NCI-H510A (cell line): ENCODE measurements at places on chromosomes 11 and 22.

DNA sequence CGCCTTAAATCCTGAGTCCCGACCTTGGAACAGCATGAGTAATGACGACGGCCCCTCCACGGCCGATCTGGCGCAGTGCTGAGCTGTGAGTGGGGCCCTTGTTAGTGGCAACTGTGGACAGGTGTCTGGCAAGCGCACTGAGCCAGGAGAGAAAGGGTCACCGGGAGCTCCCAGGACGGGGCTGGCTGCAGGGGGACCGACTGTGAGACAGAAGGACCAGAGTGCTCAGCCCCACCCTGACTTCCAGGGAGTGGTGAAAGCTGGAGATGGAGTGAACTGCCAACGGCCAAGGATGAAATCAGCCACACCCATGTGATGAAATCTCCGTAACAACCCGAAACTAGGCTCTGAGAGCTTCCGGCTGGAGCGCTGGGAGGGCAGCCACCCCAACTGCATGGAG, 228.6 kb downstream of the BRD1 start:
- DNase-seq: no peak

DNA sequence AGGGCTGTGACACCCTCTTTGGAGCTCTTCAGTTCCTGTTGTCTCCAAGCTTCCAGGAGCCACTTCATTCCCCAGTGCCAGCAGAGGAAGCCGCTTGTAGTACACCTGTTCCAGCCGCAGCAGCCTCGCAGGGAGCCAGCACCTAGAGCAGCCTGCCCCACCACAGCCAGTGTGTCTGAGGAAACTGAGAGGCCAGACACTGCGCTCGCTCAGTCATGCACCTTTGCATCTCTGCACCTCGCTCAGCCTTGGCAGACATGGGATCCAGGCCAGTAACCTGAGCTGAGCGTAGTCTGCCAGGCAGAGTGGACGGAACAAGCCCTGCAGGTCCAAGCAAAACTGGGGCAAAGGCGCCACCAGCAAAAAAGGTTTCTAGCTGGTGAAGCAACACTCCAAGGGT, 1072.1 kb downstream of the JRKL start:
- peak; percentile 6 for DNase-seq

GRCh38 chr11:134374171-134374570, 37.9 kb downstream of the B3GAT1 start:
- no peak for DNase-seq

GRCh38 chr11:115338476-115338875, 165.7 kb downstream of the CADM1 start:
- no peak for DNase-seq

GRCh38 chr22:27554106-27554811, 247.3 kb downstream of the MN1 start:
- DNase-seq: no peak

- no peak for DNase-seq
Observed at GRCh38 chr22:29032014-29032475, 29.6 kb downstream of the C22orf31 start.

- DNase-seq: no peak
Observed at GRCh38 chr22:17964643-17965042, 59.7 kb downstream of the MICAL3 start.

GRCh38 chr11:29315275-29315674, 701.6 kb downstream of the KCNA4 start:
- no peak for DNase-seq

GRCh38 chr11:106828576-106828975, 189.7 kb downstream of the GUCY1A2 start:
- no peak for DNase-seq

DNA sequence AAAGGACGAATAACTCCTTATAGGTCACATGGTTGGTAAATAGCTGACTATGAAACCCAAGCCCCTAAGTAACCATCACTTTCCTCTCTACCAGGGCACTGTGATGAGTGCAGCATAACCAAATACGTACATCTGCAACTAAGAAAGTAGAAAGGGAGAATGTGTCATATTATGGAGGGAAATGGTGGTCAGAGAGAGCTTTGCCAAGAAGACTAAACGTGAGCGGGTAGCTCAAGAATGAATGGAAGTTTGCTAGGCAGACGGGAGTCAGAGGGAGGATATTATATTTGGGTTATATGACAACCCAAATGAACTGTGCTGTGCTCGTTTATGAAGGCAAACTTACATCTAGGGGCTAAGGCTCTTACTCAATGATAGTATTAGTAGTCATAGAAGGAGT, 537.3 kb downstream of the OPCML start:
- no peak for DNase-seq

DNA sequence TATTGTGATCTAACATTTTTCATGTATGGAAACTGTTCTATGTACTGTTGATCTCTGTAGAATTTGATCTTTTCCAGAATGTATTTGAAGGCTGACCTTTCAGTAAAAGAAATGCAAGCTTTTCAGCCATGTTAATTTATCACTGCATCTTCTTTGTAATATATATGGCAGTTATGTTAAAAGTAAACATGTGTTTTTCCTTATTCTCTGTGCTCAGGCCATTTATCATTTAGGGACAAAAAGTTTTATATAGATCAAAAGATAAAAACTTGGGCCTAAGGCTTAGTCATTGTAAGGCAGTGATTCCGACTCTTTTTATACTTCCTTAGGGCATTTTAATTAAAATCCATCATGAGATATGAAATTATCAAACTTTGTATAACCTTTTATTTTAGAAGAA, 48.7 kb downstream of the KDM2A start:
- DNase-seq: no peak

DNA sequence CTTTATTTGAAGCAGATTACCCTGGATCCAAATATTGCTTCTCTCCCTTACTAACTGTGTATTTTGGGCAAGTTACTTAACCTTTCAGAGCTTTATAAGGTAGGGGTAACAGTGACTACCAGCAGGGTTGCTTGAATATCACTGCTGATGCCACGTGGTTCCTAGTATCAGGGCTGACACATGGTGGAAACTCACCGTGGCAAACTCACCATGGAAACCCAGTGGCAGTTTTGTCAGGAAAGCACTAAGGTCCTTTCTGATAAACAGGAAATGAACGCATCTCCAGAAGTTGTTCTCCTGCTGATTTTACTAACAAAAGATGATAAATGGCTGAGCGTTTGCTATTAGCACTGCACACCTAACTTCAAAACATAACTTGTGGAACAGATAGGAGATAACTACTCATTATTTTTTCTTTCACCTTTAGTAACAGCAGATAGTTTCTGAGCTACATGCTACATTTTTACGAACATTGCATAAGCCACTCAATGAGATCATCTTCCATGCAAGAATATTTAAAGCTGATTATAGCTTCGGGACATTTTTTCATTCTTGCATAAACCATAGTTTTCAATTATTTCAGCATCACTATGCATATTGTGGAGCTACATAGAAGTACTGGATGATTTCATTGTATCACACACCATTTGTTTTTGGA, 59.7 kb upstream of the RAG2 start:
- DNase-seq: no peak

GRCh38 chr11:7520981-7521487, 7.2 kb downstream of the PPFIBP2 start:
- no peak for DNase-seq

DNA sequence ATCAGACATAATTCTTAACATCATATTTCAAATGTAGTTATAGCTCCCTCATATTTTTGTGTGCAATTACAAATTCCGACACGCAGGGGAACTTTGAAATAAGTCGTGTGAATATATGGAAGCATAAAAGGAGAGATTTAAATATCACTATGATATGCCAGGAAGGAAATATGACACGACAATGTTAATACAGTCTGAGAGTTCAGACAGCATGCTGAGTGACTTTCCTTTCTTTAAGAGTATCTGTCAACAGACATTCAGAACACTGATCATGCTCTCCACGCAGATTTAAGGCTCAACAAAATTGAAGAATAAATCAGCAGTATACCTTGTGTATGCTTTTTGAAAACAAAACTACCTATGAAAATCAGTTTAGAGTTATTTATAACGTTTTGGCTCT, 232.6 kb upstream of the CARD18 start:
- DNase-seq: no peak

DNA sequence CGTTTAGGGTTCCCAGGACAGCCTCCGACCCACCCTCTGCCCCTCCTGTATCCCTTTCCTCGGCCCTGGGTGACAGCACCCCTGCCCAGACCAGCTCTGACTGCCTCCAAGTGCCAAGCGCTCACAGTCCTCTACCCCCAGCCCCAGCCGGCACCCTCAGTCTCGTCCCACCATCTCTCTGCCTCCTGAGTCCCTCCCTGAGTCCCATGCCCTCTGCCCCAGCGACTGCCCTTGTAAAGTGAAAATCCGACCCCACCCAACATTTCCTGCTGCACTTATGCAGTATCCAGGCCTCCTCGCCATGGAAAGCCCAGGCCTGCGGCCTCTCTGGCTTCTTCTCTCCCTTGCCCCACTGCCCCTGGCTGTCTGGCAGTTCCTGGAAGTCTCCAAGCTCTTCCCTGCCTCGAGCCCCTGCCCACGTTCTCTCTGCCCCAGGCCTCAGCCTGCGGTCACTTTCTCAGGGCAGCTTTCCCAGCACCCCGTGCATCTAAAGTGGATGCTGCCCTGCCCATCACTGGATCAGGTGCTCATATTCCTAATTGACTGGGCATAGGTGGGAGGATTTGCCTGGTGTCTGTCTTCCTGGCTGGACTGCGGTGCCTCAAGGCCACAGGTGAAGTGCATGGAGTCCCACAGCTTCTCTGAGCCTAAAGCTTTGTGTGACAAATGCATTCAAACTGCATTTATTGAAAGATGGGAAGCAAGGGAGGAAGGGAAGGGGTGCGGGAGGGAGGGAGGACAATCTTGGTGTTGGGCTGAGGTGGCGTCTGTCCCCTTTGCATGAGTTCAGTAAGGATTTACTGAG, 17.7 kb upstream of the IL2RB start:
- no peak for DNase-seq

DNA sequence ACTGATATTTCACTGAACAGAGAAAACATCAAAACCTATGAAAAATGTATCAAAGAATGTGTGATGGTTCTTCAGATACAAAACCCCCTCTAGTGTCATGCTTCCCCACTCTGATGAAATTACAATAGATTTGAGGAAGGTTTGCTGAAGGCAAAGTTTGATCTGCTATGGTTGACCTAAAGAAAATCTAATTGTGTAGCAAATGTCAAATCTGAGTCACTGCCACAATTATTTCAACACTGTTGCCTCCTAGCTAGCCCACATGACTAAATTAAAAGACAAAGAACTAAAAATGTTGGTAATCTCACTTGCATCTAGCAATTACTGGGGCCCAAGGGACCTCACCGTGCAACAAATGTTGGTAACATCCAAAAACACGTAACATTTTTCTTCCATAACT, 728.0 kb downstream of the DLG2 start:
- DNase-seq: no peak

GRCh38 chr11:119759324-119759723, 30.3 kb upstream of the NECTIN1 start:
- DNase-seq: no peak

DNA sequence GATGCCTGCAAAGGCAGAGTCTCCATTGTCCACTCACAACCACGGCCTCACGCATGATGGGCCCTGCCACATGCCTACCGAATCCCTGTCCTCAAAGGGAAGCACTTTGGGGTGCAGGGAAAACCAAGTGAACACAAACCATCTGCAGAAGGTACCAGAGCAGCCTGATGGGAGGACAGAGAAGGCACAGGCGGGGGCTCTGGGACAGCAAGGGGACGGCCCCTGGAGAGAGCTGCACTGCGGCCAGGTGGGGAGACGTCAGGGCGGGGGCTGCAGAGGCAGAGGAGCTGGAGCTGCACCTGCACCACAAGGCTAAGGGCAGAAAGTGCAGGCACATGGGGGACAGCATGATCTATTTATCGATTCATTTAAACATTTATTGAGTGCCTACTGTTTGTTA, 1056.0 kb downstream of the TBC1D22A start:
- no peak for DNase-seq
